ENCODE measurements at places on chromosomes 7 and 10.

GRCh38 chr7:97373736-97374135 is 256.2 kb downstream of the SDHAF3 start:
- DNase-seq, result no peak

DNA sequence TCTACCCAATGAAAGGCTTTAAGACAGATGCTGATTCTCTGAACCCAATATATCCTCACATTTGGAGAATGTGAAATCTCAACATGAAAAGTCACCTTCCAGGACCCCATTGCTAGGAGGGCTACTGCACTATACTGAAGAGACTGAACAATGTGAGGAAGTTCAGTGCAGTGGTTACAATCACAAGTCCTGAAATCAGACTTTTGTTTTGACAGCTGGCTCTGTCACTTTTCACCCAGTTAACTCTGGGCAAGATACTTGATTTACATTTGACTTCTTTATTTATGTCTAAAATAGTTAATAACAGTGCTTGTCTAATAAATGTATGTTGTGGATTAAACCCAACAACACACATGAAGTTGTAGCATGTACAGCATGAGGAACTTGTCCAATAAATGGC is 14.8 kb upstream of the VWDE start:
- DNase-seq, result no peak

GRCh38 chr7:156156734-156157408 is 344.6 kb upstream of the SHH start:
- no peak for DNase-seq

DNA sequence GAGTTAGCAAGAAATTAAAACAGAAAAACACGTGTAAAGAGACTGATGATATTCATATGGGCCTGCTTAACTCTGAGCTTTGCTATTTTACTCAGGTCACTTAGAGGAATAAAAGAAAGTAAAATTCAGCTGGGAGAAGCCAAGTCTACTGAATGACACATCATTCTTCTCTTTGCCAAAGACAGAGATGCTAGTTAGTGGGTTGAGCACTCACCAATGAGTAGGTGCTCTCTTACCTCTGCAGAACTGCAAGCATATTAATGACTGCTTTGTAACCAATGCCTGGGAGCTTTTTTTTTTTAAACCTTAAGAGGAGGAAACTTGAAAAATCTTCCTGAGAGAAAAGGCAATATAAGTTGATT is 44.8 kb upstream of the BAMBI start:
- no peak for DNase-seq

- no peak for DNase-seq
Measured at GRCh38 chr10:29452546-29452945, 163.7 kb downstream of the LYZL1 start.

All from NCI-H2107 (cell line).